ENCODE measurements at places on chromosomes 7 and 10. TPM values are rescaled to one million over a fixed set of nuclear protein-coding genes. Genes with fewer than 3 reads are reported as not detected.

ANKRD30A gene
- total RNA-seq, result not detected

PLPP4 gene
- 0.31 TPM for total RNA-seq

STK31 gene
- total RNA-seq, result 0.31 TPM

CREB5 gene
- total RNA-seq, result 1.7 TPM

MET gene
- total RNA-seq, result 23.1 TPM

UROS gene
- total RNA-seq, result 47.1 TPM

DNA sequence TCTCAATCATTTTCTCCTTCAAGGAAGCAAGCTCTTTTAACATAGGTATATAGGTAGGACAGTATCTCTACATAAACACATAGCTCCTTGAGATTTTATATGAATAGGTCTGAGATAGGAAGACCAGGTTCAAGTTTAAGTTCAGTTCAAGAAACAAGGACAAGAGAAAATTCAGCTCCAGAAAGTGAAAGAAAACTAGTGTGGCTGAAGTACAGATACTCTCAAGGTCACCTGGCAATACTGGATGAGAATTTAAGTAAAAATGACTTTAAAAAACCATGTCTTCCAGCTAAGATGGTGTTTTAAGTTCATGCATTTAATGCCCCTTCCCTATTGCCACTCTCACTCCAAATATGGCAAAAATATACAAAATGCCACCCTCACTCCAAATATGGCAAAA is 91.3 kb downstream of the OSBPL3 start:
- DNase-seq, result no peak

DNA sequence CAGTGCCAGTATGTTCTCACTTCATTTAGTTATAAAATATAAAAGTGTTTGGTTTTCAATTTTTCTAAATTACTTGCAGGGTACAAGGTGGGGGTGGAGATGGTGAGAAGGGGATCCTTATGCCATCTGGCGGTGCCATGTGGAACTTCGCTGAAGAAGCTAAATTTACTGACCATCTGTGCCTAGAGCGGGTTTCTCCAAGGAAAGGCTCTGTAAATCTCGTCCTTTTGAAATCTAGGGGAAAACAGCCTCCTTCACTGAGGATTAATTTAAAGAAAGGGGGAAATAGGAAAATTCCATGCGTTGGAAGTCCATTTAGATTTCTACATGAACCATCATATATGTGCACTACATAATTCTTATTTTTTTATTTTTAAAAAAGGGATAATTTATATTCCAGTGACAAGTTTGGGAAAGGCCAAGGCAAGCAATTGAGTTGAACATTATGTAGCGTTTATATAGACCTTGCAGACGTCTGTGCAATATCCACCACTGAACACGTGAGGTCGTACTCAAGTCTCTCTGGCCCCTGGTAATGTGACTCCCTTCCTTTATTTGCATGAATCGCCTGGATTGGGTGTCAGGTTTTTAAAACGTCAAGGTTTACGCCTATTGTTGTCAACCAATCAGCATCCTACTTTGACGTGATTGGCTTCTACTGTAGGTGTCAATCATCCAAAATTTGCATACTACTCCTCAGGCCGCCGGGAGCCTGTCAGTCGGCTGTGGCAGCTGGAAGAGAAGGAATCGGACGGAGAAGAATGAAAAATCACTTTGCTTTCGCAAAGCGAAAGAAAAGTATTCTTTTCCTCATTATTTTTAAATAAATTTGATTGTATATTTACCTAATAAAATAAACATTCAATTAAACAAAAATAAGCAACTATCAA is 297.1 kb upstream of the NFE2L3 start:
- DNase-seq, result peak; percentile 99

- DNase-seq, result no peak
These were observed 88.6 kb downstream of the INPP5A start for GRCh38 chr10:132626019-132626760.

- no peak for DNase-seq
These were observed 52.8 kb upstream of the EEPD1 start for GRCh38 chr7:36100226-36100625.

DNA sequence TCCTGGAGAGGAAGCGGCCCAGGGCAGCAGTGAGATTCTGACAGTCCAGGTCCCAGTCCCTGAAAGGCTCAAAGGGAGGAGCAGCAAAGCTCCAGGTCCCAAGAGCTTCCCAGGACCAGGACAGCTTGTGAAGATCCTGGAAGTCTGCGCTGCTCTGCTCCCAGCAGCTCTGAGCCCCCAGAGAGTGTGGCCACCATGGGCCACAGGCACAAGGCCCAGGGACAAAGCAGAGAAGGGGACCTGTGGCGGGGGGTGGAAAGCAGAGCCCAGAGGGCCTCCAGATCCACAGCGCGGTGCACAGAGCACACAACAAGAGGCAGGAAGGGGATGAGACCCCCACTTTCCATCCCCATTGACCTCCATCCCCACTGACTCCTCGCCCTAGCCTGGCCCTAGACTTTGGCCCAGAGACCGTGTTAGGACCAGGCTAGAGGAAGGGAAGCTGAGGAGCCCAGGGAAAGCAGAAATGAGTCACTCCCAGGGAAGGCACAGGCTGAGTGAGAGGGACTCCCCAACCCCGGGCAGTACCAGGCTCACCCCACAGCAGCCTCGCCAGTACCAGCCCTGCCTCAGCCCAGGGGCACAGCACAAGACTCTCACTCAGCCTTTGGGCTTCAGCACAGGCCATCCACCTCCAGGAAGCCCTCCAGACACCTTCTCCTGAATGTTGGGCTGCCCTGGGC is 75.5 kb downstream of the GRID1 start:
- no peak for DNase-seq

DNA sequence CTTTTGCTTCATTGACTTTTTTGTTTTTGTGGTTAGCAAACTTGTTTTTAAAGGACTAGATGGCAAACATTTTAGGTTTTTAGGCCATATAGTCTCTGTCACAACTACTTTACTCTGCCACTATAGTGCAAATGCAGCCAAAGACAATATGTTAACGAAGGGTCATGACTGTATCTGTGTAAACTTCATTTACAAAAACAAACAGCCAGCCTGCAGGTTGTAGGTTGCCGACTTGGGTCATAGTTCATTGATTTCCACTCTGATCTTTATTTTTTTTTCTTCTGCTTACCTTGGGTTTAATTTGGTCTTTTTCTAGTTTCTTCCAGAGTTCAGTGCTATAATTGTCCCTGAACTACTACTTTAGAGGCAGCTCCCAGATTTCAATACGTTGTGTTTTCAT is 120.0 kb downstream of the ARHGAP22 start:
- no peak for DNase-seq

GRCh38 chr10:84845628-84846261 is 517.4 kb downstream of the CCSER2 start:
- peak; percentile 39 for DNase-seq

- no peak for DNase-seq
These were observed 1264.1 kb upstream of the AUTS2 start for GRCh38 chr7:68334216-68334615.

DNA sequence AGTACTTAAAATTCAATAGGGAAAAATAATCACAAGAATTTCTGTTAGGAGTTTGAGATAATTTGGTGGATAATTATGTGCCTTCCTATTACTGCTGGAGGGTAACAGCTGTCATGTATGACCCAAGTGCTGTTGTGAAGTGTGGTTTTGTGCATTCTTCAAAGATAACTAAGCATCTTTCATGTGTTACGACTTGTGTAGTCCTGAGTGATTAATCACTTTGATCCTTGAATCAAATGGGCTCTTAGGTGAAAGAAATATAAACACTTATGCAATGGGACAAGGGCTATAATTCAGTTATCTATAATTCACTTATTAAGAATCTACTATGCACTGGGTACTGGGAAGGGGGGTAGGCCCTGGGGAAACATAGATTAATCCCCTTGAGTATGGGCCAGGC is 89.0 kb downstream of the CH25H start:
- no peak for DNase-seq

GRCh38 chr10:76356557-76356956 is 925.1 kb downstream of the LRMDA start:
- DNase-seq, result no peak

DNA sequence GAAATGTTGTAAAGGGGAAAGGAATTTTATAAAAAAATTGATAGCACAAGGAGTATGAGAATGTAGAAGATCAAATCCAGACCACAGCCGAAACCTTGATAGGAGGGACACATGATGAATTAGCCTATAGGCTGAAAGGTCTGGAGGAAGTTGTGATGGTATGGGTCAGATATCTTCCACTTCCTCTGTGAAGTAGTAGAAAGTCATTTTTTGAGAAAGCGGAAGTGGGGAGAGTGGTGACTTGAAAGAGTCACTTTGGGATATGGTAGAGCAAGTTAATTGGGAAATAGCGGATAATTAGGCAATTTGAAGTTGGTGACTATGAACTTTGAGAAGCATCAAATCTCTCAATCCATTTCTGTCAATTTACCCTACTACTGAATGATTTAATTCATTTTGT is 99.4 kb downstream of the GRM8 start:
- no peak for DNase-seq

- DNase-seq, result no peak
These were observed 36.6 kb downstream of the SIRT1 start for GRCh38 chr10:67921065-67921464.

DNA sequence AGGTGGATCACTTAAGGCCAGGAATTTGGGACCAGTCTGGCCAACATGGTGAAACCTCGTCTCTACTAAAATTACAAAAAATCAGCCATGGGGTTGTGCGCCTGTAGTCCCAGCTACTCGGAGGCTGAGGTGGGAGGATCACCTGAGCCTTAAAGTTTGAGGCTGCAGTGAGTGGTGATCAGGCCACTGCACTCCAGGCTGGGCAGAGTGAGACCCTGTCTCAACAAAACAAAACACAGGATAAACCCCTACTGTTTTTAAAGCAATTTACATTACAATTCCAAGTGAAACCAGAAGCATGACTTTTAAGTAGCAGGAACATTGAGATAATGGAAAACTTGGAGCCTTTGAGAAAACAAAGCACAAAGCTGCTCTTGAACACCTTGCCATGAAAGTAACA is 92.4 kb upstream of the BTBD16 start:
- DNase-seq, result peak; percentile 81

GRCh38 chr7:118418433-118418832 is 193.9 kb downstream of the ANKRD7 start:
- no peak for DNase-seq

- no peak for DNase-seq
These were observed 301.2 kb downstream of the DPP6 start for GRCh38 chr7:154353355-154353767.

- DNase-seq, result no peak
These were observed 181.5 kb downstream of the CFTR start for GRCh38 chr7:117661328-117661727.

GRCh38 chr7:42457663-42458062 is 220.7 kb upstream of the GLI3 start:
- DNase-seq, result no peak

DNA sequence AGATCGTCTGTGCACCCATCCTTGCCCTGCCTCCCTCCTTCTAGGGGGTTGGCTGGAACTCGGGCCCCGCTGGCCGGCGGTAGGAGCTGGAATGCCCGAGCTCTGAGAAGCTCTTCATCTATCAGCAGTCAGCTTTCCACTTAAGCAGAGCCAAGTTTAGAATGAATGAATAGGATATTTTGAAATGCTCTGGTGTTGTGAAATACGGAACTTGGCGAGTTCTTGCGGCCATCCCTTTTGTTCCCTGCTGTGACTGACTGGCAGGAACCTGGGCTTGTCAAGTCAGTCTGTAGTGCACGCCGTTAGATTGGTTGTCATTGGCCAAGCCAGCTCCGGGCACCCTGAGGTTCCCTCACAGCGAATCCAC is 33.3 kb downstream of the FOXK1 start:
- no peak for DNase-seq

DNA sequence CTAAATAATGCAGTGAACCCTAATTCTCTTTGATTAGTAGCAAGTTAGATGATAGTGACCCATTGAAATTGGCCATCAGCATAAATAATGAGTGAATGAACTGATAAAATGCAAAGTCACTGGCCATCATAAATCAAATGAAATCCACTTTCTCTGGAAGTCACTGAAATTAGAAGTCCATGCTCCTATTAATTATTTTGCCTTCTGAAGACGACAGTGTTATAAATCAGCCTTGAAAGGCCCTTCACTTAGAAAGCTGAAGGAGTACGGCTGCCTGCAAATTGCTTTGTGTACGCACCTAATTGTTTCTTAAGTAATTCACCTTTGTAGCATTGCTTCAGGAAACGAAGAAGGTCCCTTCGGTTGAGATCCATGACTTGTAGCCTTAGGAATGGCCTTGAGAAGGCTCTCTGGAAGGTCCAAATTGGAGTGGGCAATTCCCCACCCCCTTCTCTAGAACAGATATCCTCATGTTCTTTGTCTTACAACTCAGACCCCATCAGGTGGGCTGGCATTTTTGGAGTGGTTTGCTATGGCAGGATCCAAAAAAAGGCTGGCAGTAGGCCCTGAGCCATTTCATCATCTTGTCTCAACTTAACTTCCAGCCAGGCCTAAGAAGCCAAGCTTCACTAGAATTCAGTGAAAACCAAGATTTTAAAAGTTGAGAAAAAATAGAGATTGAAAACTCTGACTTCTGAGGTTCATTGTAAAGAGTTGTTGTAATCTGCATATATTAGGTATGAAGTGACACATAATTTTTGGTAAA is 420.3 kb downstream of the LRMDA start:
- DNase-seq, result no peak

GRCh38 chr10:70074165-70074564 is 21.5 kb downstream of the MACROH2A2 start:
- no peak for DNase-seq

DNA sequence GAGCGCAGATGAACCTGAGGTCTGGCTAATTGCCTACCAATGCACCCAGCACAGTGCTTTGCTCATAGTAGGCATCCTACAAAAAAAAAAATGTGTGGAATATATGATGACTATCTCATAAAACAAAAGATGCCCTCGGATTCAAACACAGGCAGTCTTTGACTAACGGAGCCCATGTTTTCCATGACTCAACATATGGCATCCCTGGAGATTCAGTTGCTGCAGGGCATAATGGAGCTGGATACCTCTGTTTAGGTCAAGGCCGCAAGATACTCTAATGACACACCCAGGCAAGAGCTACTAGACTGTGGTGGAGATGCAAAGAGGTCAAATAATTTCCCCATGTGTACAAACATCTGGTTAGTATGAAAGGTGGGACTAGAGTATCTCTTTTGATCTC is 16.3 kb downstream of the CUBN start:
- no peak for DNase-seq

- no peak for DNase-seq
These were observed 34.3 kb upstream of the PHF14 start for GRCh38 chr7:10939237-10939910.

- no peak for DNase-seq
These were observed 958.4 kb downstream of the TYW1 start for GRCh38 chr7:67955061-67955460.

DNA sequence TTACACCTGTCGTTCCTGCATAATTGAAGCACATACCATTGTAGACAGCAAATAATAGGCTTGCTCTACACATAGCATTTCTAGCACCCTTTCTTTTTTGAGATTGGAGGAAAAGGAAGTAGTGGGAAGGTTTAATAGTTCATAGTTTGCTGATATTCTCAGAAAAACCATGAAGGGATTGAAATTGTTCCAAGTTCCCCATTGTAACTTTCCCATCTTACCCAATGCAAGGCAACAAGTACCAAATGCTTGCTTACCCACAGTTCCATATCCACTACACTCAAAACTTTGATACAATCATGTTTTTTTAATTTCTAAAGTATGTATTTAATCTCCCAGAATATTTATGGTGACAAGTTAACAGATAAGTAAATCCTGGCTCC is 13.8 kb downstream of the CYP3A5 start:
- DNase-seq, result no peak

All from GM23338 (cell line).